ENCODE measurements at places on chromosomes 2 and 18.

DNA sequence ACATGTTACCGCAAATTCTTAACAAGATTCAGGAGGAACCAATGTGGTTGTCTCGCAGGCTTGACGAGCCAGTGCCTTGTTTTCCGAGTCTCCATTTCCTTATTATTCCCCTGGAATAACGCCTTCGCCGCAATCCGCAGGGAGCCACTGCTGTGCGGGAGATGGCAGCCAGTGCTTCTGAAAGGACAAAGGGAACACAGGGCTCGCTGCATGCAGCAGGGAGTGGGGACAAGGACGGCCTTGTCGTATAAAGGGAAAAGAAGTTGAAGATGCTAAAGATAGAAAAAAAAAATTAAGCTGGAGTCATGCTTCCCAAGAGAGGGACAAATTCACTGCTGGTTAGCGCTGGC, 221.4 kb downstream of the NDUFA10 start:
- no peak for DNase-seq

GRCh38 chr2:233412405-233412804, 58.1 kb downstream of the DGKD start:
- DNase-seq = no peak

DNA sequence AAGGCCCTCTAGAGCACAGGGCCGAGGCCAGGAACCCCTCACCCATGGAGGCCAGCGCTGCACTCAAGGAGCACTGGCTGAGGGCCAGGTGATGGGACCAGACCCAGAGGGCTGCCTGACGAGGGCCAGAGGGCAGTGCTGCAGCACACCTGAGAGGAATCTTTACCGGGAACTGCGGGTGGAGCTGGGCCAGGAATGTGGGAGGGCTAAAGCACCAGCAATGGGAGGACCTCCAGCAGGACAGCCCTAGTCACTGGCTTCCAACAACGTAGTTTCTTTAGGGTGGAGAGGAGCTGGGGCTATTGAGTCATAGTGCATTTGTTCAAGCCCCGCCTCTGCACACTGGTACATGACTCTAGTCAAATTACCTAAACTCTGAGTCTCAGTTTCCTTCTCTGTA, 143.4 kb downstream of the TMEM17 start:
- DNase-seq = no peak

- no peak for DNase-seq
Measured at GRCh38 chr2:38526195-38526594, 76.5 kb downstream of the HNRNPLL start.

- DNase-seq = no peak
Measured at GRCh38 chr2:238589591-238590460, 163.1 kb downstream of the ASB1 start.

DNA sequence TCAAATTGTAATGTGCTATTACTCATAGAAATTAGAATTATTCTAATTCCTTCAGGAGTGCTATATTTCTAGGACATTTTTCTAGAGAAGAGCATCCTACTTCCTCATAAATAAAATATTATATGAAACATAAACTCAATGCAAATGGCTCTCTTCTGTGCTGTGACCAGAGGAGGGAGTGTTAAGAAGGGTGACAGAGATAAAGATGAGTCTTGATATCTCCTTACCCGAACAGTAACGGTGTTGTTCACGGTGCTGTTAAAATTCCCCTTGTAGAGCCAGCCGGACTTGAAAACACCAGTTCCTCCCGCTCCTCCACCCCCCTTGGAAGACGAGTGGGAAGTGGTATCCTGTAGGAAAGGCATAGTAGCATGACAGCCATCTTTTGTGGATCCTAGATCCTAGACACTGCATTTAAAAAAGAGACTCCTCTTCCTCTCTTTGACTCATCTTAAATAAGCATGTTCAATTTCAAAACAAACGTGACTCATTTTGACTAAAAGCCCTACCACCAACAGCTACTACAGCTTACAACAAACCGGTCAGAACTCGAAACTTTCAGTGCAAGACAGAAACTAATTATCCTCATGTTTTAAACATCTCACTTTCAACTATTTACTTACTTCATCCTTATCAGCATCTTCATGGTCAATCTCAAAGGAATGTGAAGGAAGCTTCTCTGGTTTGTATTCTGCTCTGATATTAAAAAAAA, 156.3 kb downstream of the DOCK10 start:
- DNase-seq = no peak

GRCh38 chr18:54828281-54828881, at the start of gene RAB27B:
Gene RAB27B (plus strand): TSS chr18:54828477. CDS start chr18:54877586, 49,109 bp downstream.
- DNase-seq = peak; percentile 47

- no peak for DNase-seq
Measured at GRCh38 chr18:9199681-9200080, 63.1 kb downstream of the ANKRD12 start.

GRCh38 chr2:8216397-8216796, 465.5 kb upstream of the ID2 start:
- DNase-seq = no peak

- DNase-seq = no peak
Measured at GRCh38 chr18:73613706-73614340, 533.8 kb downstream of the FBXO15 start.

DNA sequence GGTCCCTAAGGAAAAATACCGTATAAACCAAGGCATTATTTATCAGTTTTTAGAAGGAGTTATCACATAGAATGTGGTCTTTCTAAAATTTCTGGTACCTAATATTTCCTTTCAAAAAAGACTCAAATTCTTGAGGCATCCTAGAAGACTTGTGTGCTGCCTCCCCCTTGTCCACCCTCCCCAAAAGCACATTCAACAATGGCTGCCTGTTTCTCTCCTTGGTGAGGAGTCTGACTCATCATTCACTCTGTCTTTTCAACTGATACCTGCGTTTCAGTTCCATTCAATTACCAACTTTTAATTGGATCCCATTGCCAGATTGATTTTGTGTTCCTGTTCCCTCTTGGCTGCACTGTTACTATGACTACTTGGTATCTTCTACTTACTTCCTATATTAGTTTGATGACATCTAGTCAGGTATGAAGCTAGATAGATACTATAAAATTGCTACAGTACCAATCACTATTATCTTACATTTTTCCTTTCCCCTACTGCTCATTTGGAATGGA, 72.9 kb downstream of the XRCC5 start:
- no peak for DNase-seq

DNA sequence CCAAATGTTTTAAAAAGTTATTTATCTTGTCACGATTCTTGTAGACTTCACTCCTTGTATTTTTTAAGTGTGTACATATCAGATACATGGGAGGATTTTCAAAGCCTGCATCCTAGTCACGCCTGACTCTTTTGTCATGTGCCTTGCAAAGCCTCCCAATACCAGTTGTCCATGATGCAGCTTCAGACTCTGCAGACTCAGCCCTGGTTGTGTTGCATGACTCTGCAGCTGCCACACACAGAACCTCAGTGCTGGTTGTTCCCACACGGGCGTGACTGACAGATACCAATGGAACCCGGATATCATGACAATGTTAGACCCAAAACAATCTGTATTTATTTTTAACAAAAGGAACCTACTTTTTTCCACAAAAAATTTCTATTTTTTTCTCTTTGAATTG, 38.2 kb downstream of the TPO start:
- no peak for DNase-seq

DNA sequence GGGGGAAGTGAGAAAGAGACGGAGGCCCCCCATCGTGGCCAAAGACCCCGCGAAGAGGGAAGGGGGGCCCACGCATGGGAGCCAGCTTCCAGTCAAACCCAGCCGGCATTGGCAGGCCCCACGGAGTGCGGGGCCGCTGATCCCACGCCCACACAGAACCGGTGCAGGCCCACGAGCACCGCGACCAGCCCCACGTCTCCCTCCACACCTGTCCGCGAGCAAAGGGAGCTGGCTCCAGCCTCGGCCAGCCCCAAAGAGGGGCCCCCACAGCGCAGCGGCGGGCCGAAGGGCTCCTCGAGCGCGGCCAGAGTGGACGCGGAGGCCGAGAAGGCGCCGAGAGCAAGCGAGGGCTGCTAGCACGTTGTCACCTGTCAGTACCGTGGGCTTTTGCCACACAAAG, 125.0 kb upstream of the TWIST2 start:
- DNase-seq = no peak

DNA sequence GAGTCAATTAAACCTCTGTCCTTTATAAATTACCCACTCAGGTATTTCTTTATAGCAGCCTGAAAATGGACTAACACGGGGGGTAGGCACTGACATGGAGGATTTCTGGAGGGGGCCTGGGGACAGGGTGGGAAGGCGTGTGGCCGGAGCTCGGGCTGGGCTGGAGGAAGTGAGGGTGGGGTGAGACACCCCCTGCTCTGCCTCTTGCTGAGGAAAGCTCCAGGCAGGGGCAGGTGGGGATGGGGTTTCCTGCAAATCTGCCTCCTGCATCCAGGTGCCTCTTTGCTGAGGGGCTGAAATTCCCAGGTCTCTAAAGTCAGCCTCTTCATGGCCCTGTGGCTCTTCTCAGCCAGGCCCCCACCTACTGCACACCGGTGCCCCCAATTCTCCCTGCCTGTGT, 25.7 kb upstream of the OTOS start:
- no peak for DNase-seq

- DNase-seq = no peak
Measured at GRCh38 chr2:168180914-168181313, 66.5 kb downstream of the STK39 start.

DNA sequence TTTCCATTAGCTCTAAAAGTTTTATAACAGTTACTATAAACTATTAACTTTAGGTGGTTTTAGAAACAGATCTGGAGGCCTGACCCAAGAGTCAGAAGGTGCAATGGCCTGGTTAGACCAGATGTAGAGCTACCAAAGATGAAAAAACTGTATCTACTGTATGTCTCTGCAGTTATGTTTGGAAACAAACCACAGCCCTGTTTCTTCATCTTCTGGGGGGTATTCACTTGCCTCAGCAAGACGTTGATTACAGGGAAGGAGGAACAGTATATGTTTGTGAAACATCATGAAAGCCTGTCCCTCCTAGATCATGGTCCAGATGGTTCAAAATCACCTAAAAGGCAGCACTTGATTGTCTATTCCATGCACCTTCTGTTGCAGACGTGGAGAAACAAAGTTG, 220.2 kb downstream of the SUCLG1 start:
- DNase-seq = no peak

GRCh38 chr18:10275486-10275885, 178.9 kb upstream of the APCDD1 start:
- no peak for DNase-seq

- no peak for DNase-seq
Measured at GRCh38 chr2:158507141-158507540, 50.4 kb downstream of the PKP4 start.

DNA sequence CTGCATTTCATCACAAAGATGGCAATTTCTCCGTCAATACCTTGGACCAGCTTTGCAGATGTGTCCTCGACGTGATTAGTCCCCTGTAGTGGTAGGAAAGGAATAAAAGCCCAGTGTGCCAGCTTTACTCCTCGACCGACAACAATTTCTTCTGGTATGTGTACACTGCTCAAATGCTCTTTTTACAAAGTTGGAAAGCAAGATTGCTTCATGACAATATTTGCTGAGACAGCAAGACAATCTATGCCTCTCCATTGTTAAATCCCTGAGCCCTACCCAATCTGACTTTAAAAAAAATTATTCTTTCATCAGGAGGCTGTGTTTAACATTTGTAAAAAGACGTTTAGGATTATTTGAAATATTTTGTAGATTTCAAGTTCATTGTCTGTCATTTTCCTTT, 27.6 kb upstream of the ZEB2 start:
- no peak for DNase-seq

DNA sequence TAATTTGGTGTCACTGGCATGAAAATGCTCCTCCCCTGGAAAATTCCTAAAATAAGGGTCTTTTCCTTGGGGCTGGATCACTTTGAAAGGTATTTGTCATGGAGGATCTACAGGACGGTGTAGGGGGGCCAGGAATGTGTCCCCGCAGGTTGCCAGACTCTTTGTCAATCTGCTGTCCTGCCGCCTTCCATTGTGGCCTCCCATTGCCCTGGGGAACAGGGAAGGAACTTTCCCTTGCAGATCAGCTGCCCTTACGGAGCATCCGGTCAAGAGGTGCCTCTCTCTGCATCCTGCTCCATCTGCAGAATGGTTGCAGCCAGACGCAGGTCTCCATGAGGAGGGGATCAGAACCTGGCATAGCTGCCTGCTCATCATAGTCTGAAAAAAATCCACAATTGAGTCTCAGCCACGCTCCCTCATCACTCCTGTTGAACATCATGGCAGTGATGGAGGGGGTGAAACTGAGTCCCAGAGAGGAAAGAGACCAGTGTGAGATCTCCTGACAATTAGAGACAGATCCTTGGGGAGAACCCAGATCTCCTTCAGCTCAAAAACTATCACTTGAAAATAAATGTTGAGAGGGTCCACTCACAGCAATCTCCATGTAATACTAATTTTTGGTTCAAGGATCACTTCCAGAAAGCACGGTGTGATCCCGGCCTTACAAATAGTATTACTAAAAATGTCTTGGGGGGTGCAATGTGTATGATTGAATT, 244.8 kb downstream of the MYCN start:
- no peak for DNase-seq

DNA sequence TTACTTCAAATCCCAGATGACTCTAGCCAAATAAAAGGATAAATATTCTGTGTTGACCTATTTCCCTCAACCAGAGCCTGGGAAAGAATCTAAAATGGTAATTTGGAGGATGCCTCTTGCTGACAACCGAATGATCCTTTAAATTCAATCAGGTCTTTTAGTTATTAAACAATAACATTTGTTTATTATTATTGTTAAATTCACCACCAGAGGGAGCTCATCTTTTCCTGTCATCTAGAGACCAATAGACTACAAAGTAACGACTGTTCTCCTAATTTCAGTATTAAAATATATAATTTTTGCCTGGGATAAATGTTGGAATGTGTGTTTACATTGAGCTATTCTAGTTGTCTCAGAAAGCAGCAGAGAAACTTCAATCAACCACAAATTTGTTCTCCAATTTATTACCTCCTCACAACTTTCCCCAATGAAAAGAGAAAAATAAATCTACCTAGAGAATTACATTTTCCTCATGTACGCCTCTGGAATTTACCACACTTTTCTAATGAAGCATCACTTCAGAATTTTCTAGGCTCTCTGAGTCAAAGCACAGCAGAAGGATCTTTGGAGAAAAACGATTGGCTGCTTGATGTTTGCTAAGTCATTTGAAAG, 142.7 kb downstream of the SCG2 start:
- DNase-seq = no peak

GRCh38 chr2:37489536-37489935, 145.1 kb downstream of the QPCT start:
- no peak for DNase-seq

- no peak for DNase-seq
Measured at GRCh38 chr2:143802871-143803650, 673.8 kb downstream of the ARHGAP15 start.

GRCh38 chr18:11309172-11309571, 159.8 kb upstream of the PIEZO2 start:
- no peak for DNase-seq

DNA sequence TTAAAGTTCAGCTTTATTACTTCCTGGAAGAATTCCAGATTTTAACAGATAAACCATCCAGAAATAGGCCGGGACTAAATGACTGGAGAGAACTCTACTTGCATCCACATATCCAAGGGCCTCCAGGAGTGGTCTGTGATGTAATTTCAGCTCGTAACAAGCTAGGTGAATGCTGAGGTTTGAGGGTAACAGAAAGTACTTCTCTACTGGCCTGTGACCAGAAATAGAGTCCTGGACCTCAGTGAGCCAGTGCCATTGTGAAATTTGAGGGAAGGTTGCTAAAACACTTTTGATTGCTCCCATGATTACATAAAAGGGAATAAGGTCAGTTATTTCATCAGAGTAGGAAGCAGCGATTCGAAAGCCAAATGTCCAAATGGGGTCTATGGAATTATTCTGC, 158.1 kb downstream of the DOCK10 start:
- DNase-seq = no peak

Measured in T-helper 1 cell (primary cell).